Fibroblast of lung (primary cell): ENCODE measurements at places on chromosomes 6 and 20.

DNA sequence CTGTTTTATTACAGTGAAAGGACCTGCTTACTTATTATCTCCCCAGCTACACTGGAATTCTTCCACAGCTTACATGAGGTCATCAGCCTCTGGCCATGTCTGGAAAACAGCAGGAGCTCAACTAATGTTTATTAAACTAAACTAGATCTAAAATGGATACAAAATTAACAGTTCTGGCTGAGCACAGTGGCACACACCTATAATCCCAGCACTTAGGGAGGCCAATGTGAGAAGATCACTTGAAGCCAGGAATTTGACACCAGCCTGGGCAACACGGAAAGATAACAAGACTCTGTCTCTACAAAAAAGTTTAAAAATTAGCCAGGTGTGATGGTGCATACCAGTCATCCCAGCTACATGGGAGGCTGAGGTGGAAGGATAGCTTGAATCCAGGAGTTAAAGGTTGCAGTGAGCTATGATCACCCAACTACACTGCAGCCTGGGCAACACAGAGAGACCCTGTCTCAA lies 220.8 kb upstream of the MARCKS start:
- DNase-seq: peak; percentile 65

DNA sequence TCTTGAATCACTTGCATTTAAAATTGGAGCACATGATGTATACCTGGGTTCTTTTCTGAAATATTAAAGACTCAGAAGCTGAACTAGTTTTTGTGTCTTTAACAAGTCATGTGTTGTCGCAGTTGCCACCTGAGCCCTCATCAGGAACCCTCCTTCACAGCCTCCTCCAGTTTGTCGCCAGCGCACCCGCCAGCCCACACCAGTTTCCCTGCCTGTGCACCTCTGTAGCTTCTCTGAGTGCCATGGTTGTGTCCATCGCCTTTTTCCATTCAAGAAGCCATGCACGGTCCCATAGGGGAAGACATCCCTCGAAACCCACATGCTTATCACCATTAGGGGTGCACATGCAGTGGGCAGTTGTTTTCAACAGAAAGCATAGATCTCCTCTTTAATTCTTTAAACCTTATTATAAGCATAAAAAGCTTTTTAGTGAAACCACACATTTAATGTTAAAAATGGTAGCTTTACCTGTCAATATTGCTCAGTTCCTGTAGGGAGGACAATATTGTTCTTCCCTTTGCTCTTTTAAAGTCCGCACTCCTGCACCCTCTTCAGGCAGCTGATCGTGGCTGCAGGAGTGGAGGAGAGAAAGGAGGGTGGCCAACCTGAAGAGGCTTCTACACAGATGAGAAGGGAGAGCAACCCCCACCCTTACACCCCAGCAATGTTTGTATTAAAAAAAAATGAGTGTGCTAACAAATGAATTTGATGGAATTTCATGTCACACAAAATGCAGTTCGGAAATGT lies 121.9 kb downstream of the CFAP61 start:
- no peak for DNase-seq

DNA sequence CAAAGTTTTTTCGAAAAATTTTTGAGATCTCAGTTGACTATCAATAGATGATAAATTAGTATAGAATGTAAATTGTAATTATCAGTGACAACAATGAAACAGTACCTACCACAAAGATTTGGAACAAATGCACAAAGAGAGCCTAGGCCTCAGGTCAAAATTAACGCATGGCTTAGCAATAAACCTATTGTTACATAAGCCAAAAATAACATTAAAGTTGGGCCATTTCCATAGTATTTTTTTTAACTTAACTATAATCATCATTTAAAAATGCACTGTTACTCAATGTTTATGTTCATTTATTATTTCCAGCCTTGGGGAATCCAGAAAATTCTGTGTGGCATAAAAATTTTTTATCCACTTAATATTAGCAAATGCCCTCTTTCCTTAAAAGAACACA lies 117.0 kb downstream of the EPB41L2 start:
- DNase-seq: peak; percentile 70

DNA sequence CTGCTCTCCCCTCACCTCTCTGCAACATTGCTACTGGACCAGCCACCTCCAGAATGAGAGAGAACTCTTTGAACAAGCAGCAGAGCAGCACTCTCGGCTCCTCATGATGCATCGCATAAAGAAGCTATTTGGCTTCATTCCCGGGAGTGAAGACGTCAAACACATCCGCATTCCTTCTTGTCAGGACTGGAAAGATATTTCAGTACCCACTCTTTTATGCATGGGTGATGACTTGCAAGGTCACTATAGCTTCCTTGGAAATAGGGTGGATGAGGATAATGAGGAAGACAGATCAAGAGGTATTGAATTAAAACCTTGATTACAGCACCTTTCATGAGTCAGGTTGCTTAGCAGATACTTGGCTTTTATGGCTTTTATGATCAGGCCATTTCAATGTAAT lies 4.3 kb downstream of the CALHM4 start:
- DNase-seq: peak; percentile 94

- DNase-seq: peak; percentile 88
These were observed 35.9 kb downstream of the DUSP22 start for GRCh38 chr6:328136-328670.

DNA sequence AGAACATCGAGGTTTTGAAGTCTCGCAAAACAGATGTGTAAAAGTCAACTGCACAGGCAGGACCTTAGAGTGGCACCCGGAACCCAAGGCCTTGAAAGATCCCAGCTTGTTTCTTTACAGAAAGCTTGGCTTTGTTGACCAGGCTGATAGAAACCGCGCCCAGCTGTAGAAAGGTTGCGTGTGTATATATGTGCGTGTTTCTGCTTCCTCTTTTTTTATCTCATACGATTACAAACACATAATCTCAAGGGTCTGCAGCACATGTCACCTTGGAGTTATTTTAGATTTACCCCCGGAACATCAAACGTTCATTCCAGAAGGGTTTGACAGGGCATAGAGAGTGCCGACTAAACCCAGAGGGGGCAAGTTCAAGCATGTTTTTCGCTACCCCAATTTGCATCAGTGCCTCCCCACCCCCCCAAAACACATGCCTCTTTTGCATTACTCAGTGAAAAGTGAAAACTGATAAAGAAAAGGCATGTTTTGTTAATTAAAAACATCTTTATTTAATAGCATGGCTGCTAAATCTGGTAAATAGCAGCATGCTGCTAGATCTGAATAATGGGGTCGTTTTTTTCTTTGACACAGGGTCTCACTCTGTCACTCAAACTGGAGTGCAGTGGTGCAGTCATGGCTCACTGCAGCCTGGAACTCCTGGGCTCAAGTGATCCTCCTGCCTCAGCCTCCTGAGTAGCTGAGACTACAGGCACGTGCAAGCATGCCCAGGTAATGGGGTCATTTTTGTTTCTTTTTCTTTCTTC lies 33.2 kb upstream of the NCOA3 start:
- DNase-seq: peak; percentile 7

GRCh38 chr6:111918825-111919224 lies 45.6 kb upstream of the FYN start:
- peak; percentile 60 for DNase-seq

- DNase-seq: no peak
These were observed 204.8 kb downstream of the TPBG start for GRCh38 chr6:82568290-82568993.

DNA sequence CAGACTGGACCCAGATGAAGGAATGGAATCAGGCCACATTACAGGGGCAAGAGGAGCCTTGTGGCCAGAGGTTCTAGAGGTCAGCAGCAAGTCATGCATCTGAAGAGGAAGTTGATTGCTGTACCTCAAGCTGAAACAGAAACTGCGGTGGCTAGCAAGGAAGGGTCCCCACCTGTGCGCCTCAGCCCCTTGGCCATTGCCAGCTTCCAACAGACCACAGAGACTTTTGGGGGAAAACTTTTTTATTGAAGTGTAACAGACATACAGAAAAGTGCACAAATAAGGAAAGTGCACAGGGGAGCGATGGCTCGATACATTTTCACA lies 26.8 kb upstream of the SLC9A8 start:
- no peak for DNase-seq

- DNase-seq: no peak
These were observed 224.9 kb upstream of the DTNBP1 start for GRCh38 chr6:15887491-15888461.

GRCh38 chr6:159301810-159302593 lies 132.8 kb downstream of the FNDC1 start:
- no peak for DNase-seq

DNA sequence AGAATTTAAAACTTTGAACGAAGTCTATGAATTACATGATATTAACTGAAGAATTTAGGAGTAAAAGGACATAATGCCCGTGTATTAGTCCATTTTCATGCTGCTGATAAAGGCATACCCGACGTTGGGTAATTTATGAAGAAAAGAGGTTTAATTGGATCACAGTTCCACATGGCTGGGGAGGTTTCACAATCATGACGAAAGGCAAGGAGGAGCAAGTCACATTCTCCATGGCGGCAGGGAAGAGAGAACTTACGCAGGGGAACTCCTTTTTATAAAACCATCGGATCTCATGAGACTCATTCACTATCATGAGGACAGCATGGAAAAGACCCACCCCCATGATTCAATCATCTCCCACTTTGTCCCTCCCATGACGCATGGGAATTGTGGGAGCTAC lies 210.6 kb downstream of the CD83 start:
- no peak for DNase-seq

GRCh38 chr6:37812841-37813240 lies 6.7 kb upstream of the ZFAND3 start:
- DNase-seq: no peak

DNA sequence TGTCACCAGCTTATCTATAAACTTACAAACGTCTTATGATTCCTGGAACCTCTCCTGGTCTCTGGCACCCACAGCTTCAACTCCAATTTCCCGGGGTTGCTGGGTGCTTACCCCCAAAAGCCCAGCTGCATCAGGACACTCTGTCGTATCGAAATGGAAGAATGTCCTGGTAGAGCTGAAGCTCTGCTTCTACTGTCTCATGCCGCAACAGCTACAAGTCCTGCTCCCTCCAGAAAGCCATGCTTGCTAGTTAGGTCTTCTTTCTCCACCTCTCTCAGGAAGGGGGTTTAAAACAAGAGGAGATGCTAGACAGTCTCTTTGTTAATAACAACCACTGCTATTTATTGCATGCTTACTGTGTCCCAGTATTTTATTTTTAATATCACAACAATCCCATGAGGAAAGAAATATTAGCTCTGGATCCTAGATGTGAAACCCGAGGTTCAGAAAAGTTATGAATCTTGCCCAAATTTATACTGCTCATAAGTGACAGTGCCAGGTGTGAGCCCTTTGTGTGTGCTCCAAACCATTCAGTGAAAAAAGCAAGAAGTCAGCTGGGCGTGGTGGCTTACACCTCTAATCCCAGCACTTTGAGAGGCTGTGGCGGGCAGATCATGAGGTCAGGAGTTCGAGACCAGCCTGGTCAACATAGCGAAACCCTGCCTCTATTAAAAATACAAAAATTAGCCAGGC lies 82.3 kb upstream of the GCM1 start:
- no peak for DNase-seq

DNA sequence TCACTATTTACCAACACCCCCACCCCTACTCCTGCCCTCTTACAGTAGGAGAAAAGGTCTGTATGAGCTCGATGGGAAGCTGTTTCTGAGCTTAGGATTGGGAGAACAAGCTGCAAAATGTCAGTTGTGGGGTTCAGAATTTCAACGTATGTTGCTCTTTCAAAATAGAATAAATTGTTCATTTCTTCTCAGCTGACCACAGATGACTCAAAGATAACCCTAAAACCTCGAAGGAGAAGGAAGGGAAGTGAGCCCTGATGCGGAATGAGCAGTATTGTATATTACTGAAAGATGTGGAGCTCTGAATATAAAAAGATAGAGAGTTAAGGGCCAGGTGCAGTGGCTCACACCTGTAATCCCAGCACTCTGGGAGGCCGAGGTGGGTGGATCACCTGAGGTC lies 35.9 kb upstream of the MYLIP start:
- DNase-seq: no peak

- no peak for DNase-seq
These were observed 703.5 kb upstream of the CITED2 start for GRCh38 chr6:140077827-140078560.

GRCh38 chr6:157268396-157268795 lies 54.9 kb downstream of the TMEM242 start:
- no peak for DNase-seq

- peak; percentile 34 for DNase-seq
These were observed 6.0 kb downstream of the LHFPL5 start for GRCh38 chr6:35810971-35811698.

- DNase-seq: peak; percentile 48
These were observed 21.3 kb downstream of the PLCB1 start for GRCh38 chr20:8153281-8153908.

- DNase-seq: no peak
These were observed 36.0 kb upstream of the AKIRIN2 start for GRCh38 chr6:87738000-87738399.
